RWPE2 (cell line): ENCODE measurements at places on chromosomes 12 and 14.

DNA sequence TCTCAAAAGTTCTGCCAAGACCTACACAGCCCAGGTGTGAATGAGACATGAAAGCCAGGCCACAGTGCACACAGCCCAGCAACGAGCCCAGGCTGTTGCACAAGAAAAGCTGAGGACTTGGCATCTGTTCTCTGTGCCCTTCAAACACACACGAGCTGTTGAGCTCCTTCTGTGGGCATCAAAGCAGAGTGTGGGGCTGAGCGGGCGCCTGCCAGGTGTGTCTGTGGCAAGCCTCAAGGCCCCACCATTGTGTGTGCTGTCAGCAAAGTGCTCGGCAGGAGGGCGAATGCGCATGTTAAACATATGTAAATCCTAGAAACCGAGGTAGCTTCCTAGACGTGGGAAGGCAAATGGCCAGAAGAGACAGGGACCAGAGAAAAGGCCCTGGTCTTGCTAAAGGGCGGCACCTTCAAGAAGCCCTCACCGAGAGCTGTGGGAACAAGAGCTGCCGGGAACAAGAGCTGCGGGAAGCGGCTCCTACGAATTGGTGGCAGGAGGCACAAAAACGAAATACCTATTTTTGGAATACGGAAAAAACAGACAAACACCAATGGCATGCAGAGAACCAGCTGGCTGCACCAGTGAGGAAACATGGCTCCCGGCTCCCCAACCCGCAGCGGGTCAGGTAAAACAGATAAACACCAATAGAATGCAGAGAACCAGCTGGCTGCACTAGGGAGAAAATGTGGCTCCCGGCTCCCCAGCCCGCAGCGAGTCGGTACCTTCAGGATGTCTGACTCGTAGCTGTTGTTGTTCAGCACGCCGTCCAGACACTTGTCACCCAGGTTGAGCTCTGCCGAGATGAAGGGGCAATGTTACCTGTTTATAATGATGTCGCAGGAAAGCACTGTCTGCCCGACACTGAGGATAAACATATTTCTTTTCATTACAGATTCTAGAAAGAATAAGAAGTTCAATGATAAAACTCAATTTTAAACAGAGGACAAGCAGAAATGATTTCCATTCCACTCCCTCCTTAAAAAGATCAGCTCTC, 19.0 kb upstream of the GOLGA3 start:
- DNase-seq: no peak

GRCh38 chr12:108969622-108970021, 51.2 kb downstream of the SVOP start:
- DNase-seq: no peak

- no peak for DNase-seq
Observed at GRCh38 chr12:79522257-79522988, 168.3 kb downstream of the PAWR start.

DNA sequence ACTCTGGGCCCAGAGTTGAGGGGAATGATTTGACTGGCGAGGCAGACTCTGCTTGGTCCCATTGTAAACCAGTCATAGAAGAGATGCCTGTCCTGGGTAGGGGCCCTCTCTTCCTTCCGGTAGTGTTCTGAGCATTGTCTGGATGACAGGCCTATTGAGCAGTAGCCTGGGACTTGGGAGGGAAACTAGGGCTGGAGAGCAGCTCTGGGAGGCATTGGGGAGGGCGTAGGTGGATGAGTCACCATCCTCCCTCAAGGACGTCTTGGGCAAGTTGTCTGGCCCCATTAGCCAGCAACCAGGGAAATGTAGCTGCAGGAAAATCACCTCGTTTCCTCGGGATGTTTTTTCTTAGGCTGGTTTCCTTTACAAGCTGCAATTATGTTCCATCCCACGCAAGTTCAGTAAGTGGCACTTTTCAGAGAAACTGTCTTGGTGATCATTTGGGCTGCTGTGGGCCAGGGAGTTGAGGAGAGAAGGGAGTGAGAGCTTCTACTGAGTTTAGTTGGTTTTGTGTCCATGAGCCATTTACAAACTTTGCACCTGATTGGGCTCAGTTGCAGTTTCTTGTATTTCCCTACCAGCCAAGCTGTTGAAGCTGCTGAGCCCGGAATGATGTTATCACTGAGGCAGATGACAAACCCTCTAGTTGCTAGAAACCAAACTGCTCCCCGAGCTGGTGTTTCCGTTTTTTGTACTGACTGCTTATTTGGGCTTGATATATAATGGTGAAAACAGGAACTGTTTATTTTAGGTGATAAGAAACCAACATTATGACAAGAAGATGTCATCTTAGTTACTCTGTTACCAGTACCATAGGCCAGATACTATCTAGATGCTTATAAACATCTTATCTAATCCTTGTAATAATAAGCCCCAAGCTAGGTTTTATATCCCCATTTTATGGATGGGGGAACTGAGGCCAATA, 147.6 kb downstream of the CHST11 start:
- DNase-seq: peak; percentile 88

- DNase-seq: no peak
Observed at GRCh38 chr12:123681605-123682004, 10.7 kb downstream of the TCTN2 start.

GRCh38 chr14:69615496-69616407, 4.4 kb downstream of the SUSD6 start:
- no peak for DNase-seq

DNA sequence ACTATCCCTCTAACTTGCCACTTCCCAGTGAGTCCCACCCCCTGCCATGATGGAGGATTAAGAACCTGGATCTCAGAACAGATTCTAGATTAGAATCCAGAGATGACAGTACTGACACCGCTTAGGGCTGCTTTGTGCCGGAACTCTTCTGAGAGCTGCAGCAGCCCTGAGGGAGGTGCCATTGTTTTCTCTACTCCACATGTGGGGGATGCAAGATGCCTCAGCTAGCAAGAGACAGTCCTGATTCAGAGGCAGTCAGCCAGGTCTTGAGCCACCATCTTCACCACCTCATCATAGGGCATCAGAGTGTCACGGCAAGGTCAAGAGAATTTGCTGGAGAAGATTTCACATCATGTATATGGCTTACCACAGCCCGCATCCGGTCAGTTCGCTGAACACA, 3.4 kb upstream of the PGAM5 start:
- no peak for DNase-seq

- DNase-seq: no peak
Observed at GRCh38 chr12:64036414-64036813, 185.7 kb downstream of the KICS2 start.

DNA sequence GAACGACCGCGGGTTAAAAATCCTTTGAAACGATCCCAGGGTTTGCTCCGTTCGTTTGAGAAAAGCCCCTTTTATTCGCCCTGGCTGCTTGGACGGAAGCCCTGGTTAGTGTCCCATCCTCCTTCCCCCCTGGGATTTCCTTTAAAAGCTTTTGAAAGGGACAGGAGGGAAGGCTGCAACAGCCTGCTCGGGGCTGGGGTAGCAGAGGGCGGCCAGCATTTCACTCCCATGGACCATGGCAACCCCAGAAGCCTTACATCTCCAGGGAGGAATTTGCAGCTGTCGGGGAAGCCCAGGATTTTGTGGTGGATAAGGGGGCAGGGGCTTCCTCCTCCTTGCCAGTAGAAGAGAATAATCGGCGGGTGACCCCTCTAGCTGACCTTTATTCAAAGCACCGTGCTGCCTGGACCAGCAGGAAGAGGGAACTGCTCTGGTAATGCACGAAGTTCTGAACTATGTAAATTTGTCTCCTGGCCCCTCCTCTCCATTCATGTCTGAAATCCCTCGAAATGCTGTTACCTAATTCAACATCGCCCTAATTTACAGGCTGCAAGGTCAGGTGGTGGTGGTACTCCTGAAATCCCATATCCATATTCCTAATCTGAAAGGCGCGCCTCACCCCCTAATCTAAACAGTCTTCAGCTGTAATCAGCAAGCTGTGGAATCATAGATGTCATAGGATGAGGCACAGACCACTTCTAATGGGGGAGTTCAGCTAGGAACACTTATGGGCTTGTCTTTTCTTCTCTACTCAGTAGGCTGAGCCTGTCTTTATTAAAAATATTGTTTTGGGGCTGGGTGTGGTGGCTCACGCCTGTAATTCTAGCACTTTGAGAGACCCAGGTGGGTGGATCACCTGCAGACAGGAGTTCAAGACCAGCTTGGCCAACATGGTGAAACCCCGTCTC, 1.0 kb upstream of the CLIP1 start:
- DNase-seq: no peak

GRCh38 chr14:95889236-95889979, 12.8 kb downstream of the TUNAR start:
- no peak for DNase-seq

DNA sequence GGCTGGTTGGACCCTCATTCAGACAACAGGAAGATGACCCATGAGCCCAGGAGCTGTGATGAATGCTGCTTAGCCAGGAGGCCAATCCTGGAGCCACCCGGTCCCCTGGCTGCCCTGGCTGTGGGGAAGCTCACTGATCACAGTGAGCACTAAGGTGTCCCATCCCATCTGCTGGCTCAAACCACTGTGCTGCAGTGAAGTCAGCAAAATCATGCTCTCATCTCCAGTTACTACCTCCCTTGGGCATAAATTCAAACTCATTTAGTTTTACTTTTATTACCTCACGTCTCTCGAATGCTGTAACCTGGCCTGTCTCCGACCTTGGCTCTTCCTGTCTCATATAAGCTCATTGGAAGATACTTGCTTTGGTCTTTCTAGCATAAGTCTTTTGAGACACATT, 112.4 kb downstream of the APAF1 start:
- no peak for DNase-seq

DNA sequence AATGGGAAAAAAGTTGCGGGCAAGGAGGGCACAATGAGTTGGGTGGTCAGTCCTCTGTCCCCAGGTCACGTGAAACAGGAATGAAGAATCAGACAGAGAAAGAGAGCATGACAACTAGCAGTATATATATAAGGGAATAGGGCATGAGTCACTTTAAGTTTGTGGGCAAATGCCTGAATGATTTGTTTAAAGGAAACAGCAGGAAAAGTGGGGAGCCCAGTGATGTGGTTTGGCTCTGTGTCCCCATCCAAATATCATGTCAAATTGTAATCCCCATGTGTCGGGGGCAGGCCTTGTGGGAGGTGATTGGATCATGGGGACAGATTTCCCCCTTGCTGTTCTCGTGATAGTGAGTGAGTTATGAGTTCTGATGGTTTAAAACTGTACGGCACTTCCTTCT, 195.3 kb upstream of the IGF1 start:
- no peak for DNase-seq

GRCh38 chr12:123066384-123066710, 84.5 kb downstream of the PITPNM2 start:
- DNase-seq: no peak

- no peak for DNase-seq
Observed at GRCh38 chr12:32471591-32472001, 72.2 kb downstream of the FGD4 start.

DNA sequence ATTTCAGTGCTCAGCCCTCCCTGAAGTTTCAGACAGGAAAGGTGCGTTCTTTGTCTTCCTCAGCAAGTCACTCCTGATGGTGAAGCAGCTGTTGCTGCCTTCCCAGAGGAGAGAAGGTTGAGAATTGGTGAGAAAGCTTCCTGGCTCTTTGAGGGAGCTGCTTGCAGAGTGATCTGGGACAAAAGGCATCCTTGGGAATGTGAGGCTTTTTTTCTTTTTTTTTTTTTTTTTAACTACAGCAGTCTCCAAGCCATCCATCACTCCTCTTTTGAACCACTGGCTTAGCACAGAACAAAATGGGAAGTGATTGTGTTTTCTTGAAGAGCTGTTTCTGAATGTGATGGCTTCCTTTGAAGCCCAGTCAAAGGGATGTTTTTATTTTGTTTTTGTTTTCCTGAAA, 120.4 kb upstream of the LRIG3 start:
- DNase-seq: no peak

- DNase-seq: peak; percentile 80
Observed at GRCh38 chr12:56751712-56752598, at the start of gene PRIM1. TSS of gene PRIM1 (minus strand) at chr12:56752323. CDS start at chr12:56752298, 25 bp downstream.

DNA sequence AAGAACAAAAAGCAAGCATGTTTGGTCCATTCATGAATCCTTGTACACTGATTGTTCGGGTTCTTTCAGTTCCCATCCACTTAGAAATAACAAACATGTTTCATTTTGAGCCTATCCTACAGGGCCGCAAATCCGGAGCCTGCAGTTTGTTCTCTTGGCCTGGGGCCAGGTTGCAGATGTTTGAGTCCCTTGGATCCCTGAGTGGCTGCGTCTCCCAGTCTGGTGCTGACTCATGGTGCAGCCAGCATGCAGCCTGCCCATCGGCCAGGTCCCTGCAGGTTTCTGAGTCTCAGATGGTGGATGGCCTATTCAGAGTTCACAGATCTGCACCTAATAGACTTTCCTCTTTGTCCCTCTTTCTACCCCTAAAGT, 1.9 kb upstream of the DYNC1H1 start:
- peak; percentile 94 for DNase-seq

DNA sequence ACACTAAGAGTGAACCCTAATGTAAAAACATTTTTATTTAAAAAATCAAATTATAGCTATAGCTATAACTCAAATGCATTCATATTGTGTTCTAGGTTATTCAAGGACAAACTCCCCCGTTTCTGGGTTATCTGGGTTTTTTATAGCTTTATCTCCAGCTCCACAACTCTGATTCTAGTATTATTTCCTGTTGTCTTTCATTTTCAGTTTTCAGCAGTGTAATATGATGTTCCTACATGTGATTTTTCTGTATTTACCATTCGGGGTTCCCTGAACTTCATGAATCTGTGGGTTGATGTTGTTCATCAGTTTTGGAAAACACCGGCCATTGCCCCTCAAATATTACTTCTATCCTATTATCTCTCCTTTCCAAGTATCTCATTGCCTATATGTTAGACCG, 221.9 kb upstream of the FOXN3 start:
- no peak for DNase-seq

DNA sequence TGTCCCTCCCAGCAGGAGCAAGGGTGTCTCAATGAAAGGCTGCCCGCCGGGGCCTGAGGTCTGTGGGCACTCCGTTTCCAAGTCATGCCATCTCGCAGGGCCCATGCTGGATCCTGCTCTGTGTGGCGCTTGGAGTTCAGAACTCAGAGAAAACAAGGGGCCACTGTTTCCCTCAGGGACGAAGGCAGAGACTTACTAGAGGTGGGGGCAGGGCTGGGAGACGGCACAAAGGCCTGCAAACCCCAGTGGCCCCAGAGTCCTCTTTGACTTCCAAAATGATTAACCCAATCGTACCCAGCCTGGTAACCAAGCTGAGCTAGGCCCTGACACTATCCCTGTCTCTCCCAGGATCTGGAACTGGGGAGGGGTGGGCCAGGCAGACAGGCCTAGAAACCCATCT, 95.8 kb downstream of the ITPK1 start:
- DNase-seq: no peak

DNA sequence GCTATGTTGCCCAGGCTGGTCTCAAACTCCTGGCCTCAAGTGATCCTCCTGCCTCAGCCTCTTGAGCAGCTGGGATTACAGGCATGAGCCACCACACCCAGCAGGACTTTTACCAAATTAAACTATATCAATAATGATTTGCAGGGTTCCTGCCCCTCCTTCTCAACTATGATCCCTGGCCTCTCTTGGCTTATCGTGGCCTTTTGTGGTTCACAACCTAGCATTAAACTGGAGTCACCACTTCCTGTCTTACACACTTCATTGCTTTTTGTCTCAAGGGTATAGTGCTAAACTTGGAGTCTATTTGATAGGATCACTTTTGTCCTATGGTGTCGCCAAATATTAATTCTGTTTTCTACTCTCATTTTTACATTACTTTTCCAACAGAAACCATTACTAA, 64.5 kb downstream of the SEC23A start:
- DNase-seq: no peak
